ENCODE measurements at places on chromosomes 7 and 10.
A peak's percentile ranks its signal among the peaks of the same experiment; 100 is the strongest.

GRCh38 chr10:36393801-36394200 is 731.6 kb upstream of the ANKRD30A start:
- no peak for DNase-seq

DNA sequence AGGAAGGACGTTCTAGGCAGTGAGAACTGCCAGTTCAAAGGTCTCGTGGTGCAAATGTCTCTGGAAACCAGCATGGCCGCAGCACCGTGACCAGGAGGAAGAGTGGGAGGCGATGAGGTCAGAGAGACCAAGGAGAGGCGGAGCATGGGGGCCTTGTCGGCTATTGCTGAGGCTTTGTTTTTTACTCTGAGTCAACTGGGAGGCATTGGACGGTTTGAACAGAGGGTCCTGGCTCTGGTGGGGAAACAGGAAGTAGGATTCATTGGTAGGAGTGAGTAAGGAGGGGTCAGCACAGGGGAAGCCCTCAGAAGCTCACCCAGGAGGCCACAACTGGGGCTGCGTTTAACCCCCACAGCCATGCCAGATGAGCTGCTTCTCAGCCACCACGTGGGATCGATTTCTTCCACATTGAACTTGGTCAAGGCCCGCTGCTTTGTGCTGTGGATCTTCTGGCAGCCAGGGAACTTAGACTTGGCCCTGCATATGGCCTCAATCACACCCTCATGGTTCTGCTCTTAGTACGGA is 22.2 kb upstream of the SH2B2 start:
- no peak for DNase-seq

- no peak for DNase-seq
Observed at GRCh38 chr10:131695496-131696165, 205.2 kb upstream of the PPP2R2D start.

DNA sequence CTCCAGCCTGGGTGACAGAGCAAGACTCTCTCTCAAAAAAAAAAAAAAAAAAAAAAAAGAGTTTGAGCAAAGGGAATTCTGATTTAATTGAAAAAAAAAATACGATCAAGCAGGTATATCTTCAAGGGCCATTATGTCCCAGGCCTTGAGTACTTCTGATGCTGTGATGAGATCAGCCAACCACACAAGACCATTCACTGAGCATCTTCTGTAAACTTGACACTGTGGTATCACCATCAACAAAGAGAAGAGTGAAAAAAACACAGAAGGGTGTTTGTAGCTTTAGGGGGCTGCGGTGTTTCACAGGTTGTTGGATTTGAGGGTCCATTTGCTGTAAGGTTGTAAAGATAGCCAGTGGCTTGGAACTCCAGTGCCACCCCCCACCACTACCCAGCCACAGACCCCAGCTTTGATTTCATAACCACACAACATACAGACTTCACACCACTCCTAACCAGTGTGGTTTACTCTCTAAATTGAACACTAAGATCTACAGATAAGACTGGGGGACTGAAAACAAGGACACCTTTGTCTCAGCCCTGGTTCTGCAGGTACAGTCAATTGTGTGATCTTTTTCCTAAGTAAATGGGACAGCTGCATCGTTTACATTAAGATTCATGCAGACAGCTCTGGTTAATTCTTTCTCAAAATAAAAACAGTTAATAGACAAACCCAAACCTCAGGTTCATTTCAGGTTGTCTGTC is 66.4 kb downstream of the CDC123 start:
- DNase-seq, result no peak

GRCh38 chr10:44723619-44724325 is 187.4 kb upstream of the TMEM72 start:
- no peak for DNase-seq

GRCh38 chr7:130273081-130273932 is 6.6 kb downstream of the CPA2 start:
- peak; percentile 56 for DNase-seq

GRCh38 chr7:133931053-133931452 is 196.1 kb upstream of the LRGUK start:
- DNase-seq, result peak; percentile 15

Data from NCI-H1930 (cell line).